ENCODE measurements at places on chromosomes 5 and 9.

DNA sequence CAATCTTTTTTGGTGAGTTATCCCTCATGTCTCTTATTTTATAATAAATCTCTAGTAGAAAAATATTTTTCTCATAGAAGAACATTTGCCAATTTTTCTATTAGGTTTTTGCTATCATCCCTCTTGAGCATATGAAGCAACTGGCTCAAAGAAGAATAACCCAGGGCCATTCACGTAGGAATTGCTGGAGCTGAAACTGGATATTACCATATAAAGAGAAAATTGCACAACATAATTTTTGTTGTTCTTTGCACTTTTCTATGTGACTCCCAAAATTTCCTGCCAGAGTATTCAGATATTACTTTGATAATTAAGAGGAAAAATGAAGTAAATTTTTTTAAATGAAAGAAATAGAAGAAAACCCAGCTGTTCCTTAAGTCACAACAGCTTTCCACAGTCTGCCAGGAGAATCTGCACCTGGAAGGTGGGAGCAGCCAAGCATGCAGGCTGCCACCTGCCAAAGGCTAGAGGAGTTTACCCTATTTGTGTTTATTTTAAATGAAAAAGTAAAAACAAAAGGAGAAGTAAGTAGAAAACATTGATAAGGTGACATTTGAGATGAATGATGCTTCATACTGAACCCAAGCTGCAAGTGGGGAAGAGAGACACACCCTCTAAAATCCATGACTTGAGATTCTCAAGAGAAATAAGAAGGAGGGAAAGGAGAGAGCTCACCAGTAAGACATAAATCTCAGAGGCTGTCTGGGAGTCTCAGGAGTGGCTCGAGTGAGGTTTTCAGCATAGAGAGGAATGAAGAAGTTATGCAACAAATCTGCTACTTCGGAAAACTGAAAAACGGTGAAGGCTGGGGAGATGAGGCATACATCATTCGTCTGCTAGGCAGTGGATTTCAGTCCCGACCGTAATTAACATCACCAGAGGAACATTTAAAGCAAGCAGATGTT, 31.5 kb upstream of the FREM1 start:
- DNase-seq, result no peak

- DNase-seq, result no peak
These were observed 596 bp downstream of the ENTREP1 start for GRCh38 chr9:69325409-69326212.

DNA sequence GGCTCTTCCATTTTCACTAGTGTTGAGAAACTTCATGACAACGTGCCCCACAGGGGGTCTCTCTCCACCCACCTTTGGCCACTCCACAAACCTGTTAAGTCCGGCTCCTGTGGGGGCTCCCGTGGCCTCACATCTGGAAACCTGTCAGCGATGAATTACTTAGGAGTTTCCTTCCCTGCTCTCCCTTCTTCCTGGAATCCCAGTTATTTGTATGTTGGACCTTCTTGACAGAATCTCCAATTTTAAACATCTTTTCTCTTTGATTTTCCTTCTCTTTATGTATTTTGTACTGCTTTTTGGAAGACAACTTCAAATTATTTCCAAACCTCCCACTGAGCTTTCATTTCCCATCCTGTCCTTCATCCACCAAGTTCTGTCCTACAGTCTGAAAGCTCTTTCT, 55.1 kb upstream of the NRARP start:
- no peak for DNase-seq

- no peak for DNase-seq
These were observed 326.3 kb upstream of the PTGER4 start for GRCh38 chr5:40353442-40353841.

DNA sequence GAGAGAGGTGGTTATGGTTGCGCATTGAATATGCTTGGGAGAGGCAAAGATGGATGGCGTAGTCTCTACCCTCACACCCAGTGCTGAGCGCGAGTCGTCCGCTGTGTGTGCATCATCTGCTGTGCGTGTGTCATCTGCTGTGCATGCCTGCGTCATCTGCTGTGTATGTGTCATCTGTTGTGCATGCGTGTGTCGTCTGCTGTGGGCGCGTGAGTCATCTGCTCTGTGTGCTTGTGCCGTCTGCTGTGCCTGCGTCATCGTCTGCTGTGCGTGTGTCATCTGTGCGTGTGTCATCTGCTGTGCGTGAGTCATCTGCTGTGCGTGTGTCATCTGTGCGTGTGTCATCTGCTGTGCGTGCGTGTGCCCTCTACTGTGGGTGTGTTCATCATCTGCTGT, 68.0 kb upstream of the IRX4 start:
- DNase-seq, result no peak

Data from GM18507 (cell line).